ENCODE measurements at places on chromosomes 16 and 17.

DNA sequence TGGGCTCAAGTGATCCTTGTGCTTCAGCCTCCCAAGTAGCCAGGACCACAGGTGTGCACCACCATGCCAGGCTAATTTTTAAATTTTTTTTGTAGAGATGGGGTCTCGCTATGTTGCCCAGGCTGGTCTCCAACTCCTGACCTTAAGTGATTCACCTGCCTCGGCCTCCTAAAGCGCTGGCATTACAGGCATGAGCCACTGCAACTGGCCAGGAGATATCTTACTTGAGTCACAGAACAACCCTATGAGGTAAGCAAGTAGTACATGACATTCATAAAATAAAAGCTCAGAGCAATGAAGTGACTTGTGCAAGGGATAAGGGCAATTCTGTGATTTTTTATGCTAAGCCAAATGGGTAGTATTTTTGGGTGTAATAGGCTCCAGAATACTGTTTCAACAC is 57.3 kb downstream of the CDC27 start:
- no peak for DNase-seq

- peak; percentile 21 for DNase-seq
Observed at GRCh38 chr16:58515871-58516767, 802 bp downstream of the SETD6 start.

DNA sequence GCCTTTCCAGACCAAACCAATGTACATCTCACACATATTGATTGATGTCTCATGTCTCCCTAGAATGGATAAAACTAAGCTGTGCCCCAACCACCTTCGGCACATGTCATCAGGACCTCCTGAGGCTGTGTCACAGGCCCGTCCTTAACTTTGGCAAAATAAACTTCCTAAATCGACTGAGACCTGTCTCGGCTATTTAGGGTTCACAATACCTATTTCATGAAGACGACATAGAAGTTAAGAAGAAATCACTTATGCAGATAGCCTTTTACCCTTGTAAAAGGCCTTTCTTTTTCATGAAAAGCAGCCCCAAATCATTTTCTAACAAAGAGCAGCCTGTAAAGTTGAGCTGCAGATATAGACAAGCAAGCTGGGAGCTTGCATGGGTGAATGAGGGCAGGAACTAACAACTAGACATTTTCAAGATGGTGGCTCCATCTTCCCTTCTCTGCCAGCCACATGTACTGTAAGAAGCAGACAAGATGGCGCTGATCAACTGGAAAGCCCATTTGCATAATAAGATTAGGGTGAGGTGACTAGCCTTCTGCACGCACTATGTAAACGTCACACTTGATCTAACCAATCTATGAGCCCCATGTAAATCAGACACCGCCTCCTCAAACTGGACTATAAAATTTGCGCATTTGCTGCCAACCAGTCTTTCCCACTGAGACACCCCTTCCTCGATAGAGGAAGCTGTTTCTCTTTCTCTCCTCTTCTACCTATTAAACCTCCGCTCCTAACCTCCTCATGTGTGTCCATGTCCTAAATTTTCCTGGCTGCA is 4.7 kb upstream of the KDM8 start:
- no peak for DNase-seq

DNA sequence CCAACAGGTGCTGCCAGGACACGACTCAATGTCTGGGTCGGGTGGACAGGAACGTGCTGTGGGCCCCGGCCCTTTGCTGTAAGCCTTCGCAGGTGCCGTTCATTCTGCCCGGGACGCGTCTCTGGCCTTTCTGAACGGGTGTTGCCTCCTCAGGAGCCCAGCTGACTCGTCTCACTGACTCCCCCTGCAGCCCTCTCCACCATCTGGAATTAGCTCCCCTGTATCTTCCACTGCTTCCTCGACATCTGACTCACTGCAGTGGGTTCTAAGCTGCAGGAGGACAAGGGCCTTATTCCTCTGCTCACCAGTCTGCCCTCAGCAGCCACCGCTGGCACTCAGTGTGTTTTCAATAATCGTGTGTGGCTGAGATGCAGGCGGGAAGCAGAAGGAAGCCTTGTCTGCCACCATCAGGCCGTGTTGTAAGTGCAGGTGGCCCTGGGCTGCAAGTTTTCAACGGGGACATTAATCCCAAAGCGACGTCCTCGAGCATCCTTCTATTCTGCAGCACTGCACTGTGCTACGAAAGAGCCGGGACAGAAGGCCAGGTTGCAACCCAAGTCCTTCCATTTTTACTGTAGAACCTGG is 256.2 kb downstream of the FOXL1 start:
- no peak for DNase-seq

DNA sequence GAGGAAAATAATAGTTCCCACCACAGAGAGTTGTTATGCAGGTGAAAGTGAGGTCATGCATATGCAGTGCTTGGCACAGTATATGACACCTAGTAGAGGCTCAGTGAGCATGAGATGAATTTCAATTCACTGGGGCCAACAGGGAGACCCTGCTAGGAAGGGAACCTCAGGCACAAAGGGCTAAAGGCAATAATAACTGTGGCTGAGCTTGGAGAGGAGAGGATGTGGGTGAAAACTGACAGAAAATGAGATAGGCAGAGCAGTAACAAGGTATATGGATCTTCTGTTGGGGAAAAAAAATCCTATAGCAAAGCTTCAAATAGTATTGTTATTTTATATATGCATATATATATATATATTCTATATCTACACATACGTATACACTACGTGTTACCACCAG is 25.0 kb upstream of the GINS3 start:
- no peak for DNase-seq

DNA sequence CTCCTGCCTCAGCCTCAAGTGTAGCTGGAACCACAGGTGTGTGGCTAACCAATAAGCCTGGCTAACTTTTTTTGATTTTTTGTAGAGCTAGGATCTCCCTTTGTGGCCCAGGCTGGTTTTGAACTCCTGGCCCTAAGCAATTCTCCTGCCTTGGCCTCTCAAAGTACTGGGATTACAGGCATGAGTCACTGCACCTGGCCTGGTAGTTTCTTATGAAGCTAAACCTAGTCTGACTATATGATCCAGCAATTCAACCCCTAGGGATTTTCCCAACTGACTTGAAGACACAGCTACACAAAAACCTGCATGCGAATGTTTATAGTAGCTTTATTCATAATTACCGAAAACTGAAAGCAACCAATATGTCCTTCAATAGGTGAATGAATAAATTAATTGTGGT is 176.2 kb upstream of the IRX3 start:
- no peak for DNase-seq

DNA sequence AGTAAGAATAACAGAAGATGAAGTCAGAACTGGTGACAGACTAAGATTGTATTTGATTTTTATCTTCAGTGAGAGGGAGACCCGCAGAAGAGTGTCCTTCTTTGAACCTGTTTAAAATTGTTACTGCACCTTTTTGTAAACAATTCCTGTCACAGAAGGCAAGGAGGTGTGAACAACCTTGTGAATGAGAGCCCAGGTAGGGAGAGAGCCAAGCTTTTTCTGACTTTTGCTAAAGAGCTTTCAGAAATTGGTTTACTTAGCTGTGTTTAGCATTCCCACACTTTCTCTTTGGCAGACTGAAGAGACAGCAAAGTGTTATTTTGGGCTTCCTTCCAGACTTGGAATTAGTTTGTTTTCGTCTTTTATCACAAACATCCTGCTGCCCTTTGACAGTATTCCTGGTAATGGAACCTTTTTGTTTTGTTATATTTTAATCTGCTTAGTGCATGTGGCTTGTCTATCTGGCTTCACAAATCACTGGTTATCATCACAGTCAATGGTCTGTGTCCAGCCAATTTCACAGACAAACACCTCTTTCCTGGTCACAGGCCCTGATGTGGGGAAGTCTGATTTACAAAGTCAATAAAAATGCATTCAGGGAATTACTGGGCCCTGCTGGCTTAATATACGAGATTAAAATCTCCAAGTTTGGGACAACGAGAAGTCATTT is 85.7 kb upstream of the HS3ST2 start:
- DNase-seq, result no peak

DNA sequence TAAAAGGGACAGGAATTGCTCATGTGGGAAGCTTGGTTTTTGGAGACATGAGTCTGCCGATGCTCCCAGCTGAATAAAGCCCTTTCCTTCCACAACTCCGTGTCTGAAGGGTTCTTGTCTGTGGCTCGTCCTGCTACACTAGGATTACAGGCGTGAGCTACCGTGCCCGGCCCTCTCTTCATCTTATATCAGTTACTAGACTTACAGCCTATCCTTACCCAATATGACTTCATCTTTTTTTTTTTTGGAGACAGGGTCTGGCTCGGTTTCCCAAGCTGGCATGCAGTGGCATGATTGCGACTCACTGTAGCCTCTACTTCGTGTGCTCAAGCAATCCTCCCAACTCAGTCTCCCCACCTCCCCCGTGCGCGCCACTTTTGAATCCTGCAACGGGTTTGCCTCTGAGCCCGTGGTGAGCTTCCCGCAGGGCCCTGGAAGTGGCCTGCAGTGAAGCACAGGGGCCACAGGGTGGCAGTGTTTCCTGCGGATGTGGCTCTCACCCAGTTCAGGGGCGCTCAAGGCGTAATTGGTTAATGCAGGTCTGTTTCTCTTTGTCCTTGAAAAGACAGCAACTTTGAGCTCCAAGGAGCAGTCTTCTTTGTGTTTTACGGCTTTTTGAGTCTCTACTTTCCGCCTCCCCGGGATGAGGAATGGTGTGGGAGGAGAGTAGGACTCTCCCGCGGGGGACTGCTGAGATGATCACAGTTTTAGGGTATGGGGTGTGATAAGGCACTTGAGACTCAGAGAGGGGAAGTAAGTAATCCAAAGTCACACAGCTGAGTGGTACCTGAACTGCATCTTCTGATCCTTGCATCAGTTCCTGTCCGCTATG is 22.7 kb upstream of the GPRC5B start:
- peak; percentile 37 for DNase-seq

DNA sequence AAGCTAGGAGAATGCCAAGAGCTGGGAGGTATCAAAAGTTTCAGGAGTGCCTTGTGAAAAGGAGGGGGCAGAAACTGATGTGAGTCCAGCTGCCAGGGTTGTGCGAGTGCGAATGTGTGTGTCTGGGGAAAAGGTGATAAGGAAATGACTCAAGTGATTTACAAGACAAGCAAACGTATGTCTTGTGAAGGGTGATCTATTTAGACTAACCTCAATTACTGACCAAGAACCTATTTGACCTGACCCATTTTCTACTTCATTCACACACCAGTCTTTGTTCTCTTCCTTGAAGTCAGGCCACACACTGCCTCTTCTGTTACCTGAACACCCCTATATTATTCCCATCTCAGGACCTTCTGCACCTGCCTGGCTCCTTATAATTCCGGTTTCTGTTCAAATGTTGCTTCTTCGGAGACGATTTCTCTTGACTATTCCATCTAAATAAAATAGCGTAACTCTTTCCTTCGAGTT is 1.0 kb downstream of the GDE1 start:
- DNase-seq, result no peak

- DNase-seq, result no peak
Observed at GRCh38 chr17:10071141-10071540, 127.3 kb downstream of the GAS7 start.

GRCh38 chr17:39928858-39929645 is 1.5 kb downstream of the LRRC3C start:
- no peak for DNase-seq

DNA sequence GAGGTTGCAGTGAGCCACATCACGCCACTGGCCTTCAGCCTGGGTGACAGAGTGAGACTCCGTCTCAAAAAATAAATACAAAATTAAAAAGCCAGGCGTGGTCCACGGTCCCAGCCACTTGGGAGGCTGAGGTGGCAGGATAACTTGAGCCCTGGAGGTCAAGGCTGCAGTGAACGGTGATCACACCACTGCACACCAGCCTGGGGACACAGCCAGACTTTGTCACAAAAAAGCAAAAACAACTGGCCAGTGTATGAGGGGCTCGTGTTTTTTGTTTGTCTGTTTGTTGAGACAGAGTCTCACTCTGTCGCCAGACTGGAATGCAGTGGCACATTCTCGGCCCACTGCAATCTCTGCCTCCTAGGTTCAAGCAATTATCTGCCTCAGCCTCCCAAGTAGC is 1.2 kb upstream of the UBB start:
- no peak for DNase-seq

GRCh38 chr17:27379888-27380533 is 76.2 kb upstream of the KSR1 start:
- no peak for DNase-seq

- no peak for DNase-seq
Observed at GRCh38 chr17:45048795-45049563, 2.5 kb downstream of the DCAKD start.

DNA sequence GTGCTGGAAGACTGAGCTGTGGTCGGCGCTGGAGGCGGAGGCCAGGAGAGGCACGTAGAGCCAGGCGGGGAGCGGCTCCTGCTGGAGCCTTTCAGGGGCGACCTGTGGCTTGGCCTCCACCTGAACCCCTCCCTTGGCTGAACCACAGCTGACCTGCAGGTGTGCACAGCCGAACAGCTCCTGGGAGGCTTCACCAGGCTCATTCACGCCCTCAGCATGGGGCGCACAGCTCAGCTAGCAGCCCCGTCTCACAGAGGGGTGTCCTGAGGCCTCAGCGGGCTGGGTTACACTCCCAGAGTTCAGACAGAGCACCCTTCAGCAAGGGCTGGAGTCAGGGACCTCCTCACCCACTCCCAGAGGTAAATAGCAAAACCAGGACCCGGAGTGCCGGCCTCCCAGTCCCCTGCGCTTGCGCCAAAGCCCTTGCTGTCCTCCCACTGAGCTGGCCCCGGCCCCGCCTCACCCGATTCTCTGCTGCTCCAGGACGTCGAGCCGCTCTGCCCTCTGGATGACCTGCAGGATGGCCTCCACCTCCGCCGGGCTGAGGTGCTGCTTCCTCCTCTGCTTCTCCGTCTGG is 31.7 kb downstream of the RPH3AL start:
- DNase-seq, result no peak

- DNase-seq, result no peak
Observed at GRCh38 chr17:64781810-64782555, 119.9 kb upstream of the SMURF2 start.

- DNase-seq, result no peak
Observed at GRCh38 chr16:71669926-71670536, 44.0 kb downstream of the MARVELD3 start.

GRCh38 chr16:64983963-64984362 is 137.9 kb downstream of the CDH11 start:
- DNase-seq, result no peak

GRCh38 chr16:49695782-49696413 is 160.0 kb downstream of the ZNF423 start:
- no peak for DNase-seq

GRCh38 chr16:15542734-15543347 is 100.1 kb downstream of the MARF1 start:
- DNase-seq, result no peak

- no peak for DNase-seq
Observed at GRCh38 chr16:28260193-28260592, 32.1 kb upstream of the SBK1 start.

GRCh38 chr17:14269473-14269872 is 31.4 kb upstream of the HS3ST3B1 start:
- DNase-seq, result no peak

GRCh38 chr16:66740010-66740409 is 11.4 kb downstream of the DYNC1LI2 start:
- no peak for DNase-seq

- no peak for DNase-seq
Observed at GRCh38 chr16:53827741-53828140, 123.8 kb downstream of the FTO start.

DNA sequence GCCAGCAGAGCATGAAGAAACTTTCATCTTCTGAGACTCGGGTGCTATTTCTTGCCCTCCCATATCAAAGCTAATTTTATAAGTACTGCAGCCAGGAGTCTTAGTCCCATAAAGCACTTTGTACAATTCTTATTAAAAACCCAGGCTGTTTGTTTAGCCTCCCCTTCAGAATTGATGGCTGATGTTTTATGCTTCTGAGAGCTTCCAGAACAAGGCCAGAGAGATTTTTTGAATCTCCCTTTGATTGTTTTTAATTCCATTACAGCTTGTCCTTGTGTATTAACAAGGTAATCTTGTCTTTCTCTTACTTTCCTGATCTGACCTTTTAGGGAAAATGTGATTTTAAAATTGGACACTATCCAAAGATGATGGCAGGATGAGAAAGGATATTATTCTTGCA is 16.3 kb downstream of the COQ7 start:
- no peak for DNase-seq
